PC-9 (cell line): ENCODE measurements at places on chromosomes 2 and 18. TPM values are rescaled to one million over a fixed set of nuclear protein-coding genes. Genes with fewer than 3 reads are reported as not detected.

DNA sequence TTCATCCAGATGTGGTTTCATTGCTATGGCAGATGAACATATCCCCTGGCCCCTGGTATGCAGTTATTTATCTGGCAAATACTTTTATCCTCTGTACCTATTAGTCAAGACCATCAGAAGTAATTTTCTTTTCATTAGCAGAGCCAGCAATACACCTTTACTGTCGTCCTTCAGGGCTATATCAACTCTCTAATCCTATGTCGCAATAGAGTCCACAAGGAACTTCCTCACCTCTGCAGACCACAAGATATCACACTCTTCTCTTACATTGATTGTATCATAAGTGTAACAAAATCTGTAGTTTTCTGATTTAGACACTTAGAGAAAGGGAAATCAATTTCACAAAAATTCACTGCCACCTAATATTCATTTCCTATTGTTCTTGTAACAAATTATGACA lies 252.9 kb upstream of the DCC start:
- DNase-seq, result no peak

DNA sequence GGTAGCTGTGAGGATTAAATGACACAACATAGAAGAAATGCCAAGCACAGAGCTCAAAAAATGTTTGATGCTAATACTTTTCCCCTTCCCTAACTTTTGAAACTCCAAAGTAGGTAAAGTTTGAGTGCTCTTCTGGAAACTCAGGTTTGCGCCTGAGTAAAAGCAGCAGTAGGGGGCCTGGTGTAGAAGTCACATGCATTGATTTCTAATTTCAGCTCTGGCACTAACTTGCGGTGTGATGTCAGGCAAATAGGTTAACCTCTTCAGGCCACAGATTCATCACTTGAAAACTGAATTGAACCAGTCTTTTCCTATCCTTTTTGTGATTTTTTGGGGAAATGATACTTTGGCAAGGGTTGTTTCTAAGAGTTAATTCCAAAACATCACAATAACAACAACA lies 27.2 kb downstream of the LHCGR start:
- DNase-seq, result no peak

DNA sequence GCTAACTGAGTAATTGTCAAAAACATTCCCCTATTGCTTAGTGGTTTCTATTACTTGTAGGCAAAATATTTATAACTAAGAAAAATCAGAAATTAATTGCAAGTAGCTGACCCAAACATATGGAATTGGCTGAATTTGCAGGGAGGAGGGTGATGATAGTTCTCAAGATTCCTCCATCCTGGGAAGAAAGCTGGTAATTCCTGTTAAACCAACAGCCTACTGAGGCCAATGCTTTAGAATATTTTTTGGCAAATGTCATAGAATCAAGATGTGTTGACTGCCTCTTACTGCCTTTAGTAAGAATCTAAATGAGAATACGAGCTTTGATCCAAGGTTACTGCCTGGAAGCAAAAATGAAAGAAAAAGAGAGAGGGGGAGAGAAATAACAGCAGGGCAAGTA lies 120.0 kb downstream of the COL6A3 start:
- DNase-seq, result no peak

GRCh38 chr2:229591611-229592010 lies 122.7 kb downstream of the DNER start:
- DNase-seq, result no peak

DNA sequence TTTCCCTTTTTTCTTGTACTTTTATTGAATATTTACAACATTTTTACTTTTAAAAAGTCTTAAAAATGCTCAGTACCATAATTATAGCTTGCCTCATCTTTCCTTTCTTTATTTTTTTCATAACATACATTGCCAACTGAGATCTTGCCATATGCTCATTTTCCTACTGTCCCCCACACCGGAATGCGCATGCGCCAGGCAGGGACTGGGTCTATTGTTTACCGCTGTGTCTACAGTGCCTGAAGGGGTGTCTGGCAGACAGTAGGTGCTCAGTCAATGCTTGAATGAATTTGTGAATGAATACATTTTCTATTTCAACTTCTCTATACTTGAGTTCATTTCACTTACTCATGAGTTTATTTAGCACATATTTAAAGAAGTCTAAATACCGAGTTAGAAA lies 158.0 kb downstream of the CYP26B1 start:
- no peak for DNase-seq

The BCL2 gene
- total RNA-seq, result 2.0 TPM in 2 replicates
